Fibroblast of villous mesenchyme (primary cell): ENCODE measurements at places on chromosomes 4 and X.

GRCh38 chr4:3031357-3032082 is 42.8 kb downstream of the HTT-AS start:
- no peak for DNase-seq

DNA sequence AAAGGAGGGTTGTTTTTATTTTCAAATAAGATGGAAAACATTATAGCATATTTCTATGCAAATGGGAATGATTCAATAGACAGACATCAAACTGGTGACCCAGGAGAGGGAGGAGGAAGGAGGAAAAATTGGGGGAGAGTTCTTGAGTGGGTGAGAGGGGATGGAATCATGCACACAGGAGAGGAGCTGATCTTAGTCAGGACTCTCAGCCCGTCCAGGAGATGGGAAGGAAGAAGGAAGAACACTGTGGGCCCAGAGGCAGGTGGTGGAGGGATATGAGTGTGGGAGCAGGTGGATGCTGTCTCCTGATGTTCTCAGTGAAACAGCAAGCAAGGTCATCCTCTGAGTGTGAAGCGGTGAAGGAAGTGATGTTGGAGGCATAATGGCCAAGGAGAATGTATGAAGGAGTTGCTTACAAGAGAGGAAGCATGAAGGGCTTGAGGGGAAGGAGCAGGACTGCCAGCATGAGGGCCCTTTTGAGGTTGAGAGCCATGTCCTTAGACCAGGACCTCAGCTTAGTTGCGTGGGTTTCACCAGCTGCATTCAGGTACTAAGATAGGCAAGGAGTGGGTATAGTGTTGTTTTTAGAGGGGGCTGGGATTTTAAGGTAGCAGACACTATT is 161.7 kb upstream of the NAP1L5 start:
- DNase-seq, result no peak

DNA sequence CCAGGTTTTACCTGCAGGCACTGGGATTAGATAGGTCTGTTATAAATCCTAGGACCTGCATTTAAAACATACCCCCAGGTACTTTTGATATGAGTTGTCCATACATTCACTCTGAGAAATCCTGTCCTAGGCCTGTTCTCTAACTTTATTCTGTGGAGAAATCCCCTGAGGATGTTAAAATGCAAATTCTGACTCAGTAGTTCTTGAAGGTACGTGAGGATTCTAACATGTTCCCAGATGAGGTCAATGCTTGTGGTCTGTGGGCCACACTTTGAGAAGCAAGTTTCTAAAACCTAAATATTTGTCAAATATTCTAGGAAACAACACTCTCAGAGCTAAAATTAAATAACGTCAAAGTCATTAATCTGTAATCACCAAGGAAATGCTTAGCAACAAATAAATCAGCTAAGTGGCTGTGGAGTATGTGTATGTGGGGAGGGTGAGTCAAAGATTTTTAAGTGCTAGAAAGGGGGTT is 101.3 kb upstream of the MAGEB16 start:
- DNase-seq, result no peak

DNA sequence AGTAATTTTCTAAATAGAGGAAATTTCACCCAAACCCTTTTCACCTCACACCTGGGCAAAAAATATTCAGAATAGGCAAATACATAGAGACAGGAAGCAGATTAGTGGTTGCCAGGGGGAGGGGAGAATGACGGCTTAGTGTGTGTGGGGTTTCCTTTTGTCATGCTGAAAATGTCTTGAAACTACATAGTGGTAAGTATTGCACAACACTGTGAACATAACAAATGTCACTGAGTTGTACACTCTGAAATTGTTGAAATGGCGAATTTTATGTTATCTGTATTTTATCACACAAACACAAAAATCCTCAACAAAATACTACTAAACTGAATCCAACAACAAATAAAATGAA is 60.7 kb upstream of the PLAC1 start:
- DNase-seq, result peak; percentile 61

GRCh38 chr4:161097821-161098220 is 1066.0 kb downstream of the FSTL5 start:
- no peak for DNase-seq

DNA sequence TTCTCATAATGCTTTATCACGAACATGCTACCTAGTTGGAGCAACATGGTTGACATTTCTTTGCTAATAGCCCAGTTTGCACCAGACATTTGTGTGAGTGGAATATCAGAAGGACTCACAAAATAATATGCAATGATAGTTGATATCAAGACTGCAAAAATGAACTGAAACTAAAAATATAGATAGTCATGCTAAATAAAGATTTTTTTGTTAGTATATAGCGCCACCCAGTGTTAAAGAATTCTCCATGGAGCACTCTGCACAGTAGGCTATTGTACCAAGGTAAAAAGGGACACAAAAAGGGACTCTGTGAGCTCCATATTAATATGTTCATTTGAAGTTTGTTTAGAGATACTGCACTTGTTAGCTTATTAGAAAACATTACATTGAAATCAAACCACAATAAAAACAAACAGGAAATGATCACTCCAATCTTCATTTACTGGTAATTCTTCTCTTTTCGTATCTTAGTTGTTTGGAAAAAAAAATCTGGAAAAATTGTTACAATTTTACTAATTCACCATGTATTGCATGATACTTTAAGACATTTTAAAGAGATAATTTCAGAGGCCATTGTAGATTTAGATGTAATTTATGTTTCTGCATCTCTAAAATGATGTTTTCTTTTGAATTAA is 1509.6 kb downstream of the ADGRL3 start:
- peak; percentile 1 for DNase-seq

DNA sequence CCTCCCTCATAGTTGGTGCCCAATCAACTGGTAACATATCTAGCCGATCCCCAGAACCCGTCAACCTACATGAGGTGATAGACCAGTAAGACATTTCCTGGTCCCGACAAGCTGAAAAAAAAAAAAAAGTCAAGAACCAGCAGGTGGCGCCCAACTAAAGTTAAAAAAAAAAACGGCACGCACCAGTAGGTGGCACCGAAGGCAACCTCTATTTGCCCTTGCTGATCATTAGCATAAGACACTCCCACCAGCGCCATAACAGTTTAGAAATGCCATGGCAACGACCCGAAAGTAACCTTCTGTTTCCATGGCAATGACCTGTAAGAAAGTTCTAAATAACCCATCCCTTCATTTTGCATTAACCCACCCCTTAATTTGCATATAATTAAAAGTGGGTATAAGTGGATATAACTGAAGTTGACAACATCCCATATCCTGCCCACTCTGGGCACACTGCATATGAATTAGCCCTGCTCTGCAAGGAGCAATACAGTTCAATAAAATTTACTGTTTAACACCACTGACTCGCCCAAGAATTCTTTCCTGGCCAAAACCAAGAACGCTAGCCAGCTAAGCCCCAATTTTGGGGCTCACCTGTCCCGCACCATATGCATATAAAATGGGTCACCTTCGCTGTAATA is 83.9 kb upstream of the SPANXB1 start:
- peak; percentile 53 for DNase-seq

DNA sequence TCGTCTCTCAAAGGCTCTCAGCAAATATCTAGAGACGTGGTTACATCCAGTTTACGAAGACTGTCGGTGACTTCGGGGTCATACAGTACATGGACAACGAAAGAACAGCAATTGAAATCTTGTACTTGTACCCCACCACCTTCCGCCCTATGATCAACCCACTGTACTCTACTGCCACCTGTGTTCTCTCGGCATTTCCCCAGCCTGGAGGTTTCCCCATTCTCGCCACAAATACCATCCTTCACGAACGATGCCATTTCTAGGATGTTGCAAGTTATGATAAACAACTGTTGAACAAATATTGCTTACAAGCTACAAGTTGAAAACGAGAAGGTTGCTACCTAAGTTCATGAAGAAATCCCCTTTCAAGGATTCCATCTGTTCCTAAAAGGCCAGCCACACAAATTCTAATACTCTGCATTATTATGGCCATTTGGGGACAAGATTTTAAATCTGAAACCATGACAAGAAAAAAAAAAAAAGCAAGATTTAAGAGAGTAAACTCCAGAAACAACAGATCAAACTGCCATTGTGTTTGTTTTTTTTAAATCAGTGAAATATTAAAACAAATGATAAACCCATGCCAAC is 1.6 kb downstream of the APBB2 start:
- peak; percentile 85 for DNase-seq

GRCh38 chrX:38941675-38942074 is 140.4 kb downstream of the MID1IP1 start:
- peak; percentile 13 for DNase-seq

DNA sequence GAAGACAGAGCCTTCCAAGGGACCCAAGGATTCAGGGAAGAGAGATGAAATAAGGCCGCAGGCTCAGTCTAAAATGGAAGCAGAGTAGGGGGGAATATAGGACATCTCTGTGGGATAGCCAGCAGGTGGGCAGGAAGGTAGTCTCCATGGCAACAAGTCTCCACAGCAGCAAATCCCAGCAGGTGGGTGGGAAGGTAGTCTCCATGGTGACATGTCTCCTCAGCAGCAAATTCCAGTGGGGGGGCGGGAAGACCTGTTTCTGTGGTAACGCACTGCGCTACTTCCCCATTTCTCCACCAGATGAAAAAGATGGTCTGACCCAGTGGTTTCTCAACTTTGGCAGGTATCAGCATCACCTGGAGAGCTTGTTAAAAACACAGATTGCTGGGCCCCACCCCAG is 18.3 kb downstream of the NLGN3 start:
- no peak for DNase-seq

DNA sequence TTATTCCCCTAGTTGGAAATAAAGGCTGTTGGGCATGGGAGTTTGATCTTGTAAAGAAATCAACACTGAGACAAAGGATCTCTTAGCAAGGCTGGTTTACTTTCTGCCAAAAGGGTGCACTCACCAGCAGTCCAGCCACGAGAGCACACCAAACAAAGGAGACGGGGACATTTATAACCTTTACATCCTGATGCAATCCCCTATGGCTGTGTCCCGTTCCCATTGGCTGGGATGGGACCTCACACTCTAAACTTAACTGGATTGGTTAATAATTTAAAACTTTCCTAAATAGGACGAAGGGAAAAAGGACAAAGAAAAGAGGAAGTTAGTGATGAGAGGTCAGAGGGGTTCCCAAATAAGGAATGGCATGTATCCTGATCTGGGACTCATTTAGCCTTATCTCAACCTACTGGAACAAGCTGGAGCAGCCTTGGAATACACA is 17.9 kb downstream of the METAP1 start:
- DNase-seq, result peak; percentile 36

DNA sequence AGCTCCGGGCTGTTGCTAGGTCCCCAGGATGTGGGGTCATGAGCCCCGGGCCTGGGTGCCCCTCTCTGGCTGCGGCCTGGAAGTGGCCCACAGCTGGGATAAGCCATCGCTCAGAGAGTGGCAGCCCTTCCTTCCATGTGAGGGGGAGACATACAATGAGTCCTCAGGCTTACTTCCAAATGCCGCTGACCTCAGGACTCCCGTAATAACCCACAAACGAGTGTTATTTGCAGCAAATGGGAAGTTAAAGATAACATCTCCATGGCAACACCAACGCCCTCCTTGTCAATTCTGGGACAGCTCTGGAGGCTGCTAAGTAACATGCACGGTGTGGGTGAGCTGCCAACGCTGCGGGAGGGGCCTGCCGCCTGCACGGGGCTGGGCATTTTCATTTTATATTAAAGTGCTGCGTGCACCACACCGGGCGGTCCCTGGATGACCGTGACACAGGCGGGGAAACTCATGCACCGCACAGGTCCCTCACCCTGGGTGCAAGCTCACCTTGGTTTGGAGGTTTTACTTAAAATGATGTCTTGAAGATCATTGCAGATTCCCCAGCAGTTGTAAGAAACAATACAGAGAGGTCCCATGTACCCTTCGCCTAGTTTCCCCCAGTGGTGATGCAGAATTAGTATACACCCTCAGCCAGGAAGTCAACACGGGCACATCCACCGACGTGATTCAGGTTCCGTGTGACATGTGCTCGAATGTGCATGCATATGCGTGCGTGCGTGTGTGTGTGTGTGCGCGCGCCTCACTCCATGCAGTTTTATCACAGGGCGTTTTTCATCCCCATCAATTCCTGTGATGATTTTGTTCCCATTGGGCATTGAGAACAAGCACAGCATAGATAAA is 79.4 kb downstream of the ABLIM2 start:
- peak; percentile 16 for DNase-seq

GRCh38 chr4:89640620-89641366 is 196.2 kb downstream of the SNCA start:
- DNase-seq, result peak; percentile 67

- DNase-seq, result peak; percentile 30
Measured at GRCh38 chr4:113311047-113311446, 261.6 kb downstream of the ANK2 start.

GRCh38 chr4:75844151-75844662 is 58.0 kb downstream of the PPEF2 start:
- peak; percentile 95 for DNase-seq

- DNase-seq, result peak; percentile 10
Measured at GRCh38 chrX:24877854-24878650, 137.7 kb downstream of the ARX start.

DNA sequence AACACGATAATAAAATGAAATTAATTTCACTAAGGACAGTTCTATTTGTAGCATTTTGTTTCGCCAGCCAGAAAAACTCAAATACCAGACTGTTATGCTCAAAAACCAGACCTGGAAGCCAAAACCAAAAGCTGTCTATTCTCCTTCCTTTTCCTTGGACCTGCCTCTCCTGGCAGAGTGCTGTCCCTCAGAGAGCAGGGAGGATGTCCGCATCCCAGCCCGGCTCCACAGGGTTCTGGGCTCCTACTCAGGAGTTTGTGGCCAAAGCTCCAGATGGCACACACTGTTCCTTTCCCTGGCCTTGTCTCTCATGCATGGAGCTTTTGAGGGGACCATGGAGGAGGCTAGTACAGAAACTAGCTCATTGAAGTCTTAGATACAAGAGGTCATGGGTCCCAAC is 41.9 kb upstream of the C1QTNF7 start:
- no peak for DNase-seq

GRCh38 chrX:154466036-154466435 is 8.0 kb downstream of the PLXNA3 start:
- no peak for DNase-seq

DNA sequence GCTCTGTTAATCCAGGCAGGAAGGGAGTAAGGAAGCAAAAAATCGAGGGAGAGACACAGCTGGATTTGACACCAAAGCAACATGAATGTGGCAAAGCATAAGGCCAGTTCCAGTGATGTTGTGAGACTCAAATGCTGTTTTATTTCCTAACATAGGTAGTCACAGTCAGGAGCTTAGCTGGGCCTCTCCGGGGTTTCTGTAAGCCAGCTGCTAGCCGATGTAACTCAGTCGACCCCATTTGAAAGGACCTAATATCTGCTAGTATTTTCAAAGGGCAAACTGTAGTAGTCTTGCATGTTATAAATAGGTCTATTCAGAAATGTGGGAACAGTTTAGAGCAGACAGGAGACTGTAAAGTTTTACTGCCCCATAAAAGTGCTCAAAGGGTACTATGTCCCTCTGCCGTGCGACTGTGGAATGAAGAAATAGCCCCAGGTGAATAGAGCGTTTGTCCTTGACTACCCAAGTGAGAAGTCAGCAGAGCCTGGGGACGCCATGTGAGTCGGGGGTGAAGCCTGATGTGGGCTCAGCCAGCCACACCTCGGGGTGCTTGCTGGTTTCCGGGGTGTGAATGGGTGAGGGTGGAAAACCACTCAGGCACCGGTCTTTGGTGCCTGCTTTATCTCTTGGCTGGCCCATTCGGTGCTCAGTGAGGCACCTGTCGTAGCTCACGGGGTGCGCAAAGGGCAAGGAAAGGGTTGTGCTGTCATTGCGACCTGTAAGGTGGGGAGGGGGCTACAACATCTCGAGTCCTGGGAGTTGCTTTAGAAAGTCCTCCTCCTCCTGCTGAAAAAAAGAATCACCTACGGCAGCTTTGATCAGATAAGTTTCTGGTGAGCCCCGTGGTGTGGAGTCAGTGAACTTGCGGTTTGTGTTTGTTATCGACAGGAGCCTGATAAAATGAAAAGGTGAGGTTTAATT is 745 bp downstream of the TRIM2 start:
- DNase-seq, result peak; percentile 44

- DNase-seq, result no peak
Measured at GRCh38 chr4:183872531-183872930, 32.6 kb upstream of the STOX2 start.
